ENCODE measurements at places on chromosomes 3 and 15. TPM values are rescaled to one million over a fixed set of nuclear protein-coding genes. Genes with fewer than 3 reads are reported as not detected.

The PLSCR2 gene
- total RNA-seq = not detected

The GOLGA6B gene
- not detected for total RNA-seq

The TMCO5A gene
- not detected for total RNA-seq

The FOXB1 gene
- total RNA-seq = not detected

The GLDN gene
- total RNA-seq = 194 TPM

The CYP19A1 gene
- total RNA-seq = 8.0 TPM

The FILIP1L gene
- total RNA-seq = 48.5 TPM

The SLC28A2 gene
- not detected for total RNA-seq

The SKOR1 gene
- total RNA-seq = 0.26 TPM

The CADPS gene
- 0.45 TPM for total RNA-seq

The SI gene
- 1.0 TPM for total RNA-seq

The TNFAIP8L3 gene
- 7.4 TPM for total RNA-seq

The CPA3 gene
- 5.5 TPM for total RNA-seq

The ATOSA gene
- total RNA-seq = 61.5 TPM

The TUSC7 gene
- not detected for total RNA-seq

The C3orf70 gene
- 2.9 TPM for total RNA-seq
